ENCODE measurements at places on chromosomes 16 and 17.

DNA sequence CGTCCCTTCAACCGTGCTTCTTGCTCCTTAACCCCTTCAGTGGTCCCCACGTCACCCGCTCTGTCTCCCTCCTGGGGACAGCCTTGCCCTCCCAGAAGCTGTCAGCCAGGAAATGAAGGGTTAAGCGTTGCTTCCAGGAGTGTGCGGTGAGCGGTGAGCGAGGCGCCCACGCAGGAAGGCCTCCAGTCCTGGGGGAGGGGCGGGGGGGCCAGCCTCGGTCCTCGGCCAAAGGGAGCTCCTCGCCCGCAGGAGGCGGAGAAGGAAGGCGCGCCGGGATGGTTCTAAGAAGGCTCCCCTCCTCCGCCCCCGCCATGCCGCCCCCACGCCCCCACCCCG is 2.3 kb downstream of the RBFOX3 start:
- no peak for DNase-seq

- no peak for DNase-seq
These were observed 20.5 kb upstream of the CHP2 start for GRCh38 chr16:23734176-23734893.

DNA sequence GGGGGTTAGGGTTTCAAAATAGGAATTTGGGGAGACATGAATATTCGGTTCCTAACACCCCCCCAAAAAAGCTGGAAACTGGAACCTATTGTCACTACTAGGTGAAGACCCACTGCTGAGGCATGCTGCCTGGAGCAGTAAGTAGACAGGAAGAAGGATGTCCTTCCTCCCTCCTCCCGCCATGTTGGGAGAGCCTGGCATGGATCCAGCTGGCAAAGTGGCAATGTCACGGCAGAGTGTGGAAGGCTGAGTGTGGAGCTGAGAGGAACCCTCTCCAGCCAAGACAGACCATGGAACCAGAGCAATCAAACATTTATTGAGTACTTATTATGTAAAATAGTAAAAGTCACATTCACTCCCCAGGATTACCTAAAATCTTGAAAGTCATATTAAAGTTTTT is 49.0 kb downstream of the CCDC182 start:
- no peak for DNase-seq

DNA sequence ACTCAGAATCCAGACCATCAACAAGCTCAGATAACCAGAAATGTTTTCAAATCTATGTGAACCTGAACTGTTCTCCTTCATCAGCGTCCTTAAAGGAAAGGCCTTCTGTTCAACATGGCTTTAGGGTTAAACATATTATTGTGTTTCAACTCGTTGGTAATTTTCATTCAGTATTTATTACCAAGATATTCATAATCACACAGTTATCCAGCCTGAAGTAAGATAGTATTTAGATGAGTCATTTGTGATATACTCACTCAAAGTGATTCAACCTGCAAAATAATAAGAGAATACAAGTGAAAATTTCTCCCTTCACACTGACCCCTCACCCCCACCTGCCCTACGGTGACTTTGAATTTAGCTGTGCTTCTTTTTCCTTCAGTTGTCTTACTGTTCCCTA is 3.0 kb downstream of the CYLD start:
- DNase-seq = peak; percentile 33

GRCh38 chr16:82059983-82060421 is 24.9 kb downstream of the HSD17B2 start:
- no peak for DNase-seq

- peak; percentile 39 for DNase-seq
These were observed 7.6 kb downstream of the AIPL1 start for GRCh38 chr17:6427279-6427781.

DNA sequence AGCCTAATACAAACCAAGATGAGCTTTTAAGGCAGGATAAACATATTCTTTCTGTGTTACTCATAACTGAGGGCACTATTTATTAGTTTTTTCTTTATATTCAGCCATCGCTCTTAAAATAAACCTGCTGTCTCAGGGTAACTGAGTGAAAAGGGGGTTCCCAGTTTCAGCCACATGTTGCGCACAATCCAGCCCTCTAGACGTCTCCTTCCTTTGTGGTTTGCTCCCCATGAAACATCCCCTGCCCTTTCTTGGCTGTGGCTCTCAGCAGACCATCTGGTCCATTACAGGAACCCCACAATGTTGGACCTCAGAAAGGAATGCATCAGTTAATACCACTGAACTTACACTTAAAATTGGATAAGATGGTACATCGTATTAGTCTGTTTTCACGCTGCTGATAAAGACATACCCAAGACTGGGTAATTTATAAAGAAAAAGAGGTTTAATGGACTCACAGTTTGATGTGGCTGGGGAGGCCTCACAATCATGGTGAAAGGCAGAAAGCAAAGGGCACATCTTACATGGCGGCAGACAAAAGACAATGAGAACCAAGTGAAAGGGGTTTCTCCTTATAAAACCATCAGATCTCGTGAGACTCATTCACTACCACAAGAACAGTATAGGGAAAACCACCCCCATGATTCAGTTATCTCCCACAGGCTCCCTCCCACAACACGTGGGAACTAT is 12.6 kb upstream of the IL21R start:
- no peak for DNase-seq

GRCh38 chr17:59683283-59683682 is 23.9 kb downstream of the PTRH2 start:
- DNase-seq = no peak

DNA sequence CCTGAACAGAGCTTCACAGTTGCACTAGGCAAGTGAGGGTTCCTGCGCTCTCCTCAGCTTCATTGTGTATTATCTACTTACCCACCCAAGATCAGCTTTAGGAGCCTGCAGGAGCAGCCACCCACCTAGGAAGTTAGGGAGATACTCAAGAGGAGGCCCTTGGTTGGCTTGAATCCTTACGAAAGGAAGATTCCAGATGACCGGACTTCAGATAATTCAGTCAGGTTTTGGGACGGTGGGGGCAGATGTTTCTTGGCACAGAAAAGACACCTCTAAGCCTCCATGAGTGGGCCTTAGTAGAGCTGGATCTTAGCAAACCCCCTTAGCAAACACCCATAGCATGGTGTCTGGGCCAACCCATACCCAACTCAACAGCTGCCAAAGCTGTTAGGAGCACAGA is 2.4 kb upstream of the CBFB start:
- DNase-seq = no peak
